ENCODE measurements at places on chromosomes 5 and 9.

DNA sequence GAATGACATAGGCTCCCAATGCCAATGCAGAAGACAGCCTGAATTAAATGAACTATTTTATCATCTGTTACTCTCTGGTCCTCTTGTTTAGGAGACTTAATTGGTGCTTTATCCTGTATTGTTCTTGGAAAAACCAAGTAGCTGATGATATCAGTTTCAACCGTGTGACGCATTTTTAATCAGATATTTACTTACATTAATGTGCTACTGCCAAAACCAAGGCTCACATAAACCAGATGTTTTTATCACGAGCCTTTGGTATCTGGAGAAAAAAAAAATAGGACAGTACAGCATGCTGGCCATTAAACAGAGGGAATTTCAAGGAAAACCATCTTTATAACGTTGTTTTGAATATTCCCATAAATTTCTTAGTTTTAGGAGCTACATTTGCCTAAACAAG is 90.1 kb downstream of the ICE1 start:
- no peak for DNase-seq

GRCh38 chr5:91168859-91169258 is 214.3 kb downstream of the ARRDC3 start:
- no peak for DNase-seq

GRCh38 chr9:129667378-129667777 is 1.9 kb downstream of the PRRX2 start:
- DNase-seq, result no peak

GRCh38 chr9:114373960-114374730 is 13.6 kb downstream of the AKNA start:
- no peak for DNase-seq

GRCh38 chr5:62138607-62139006 is 167.4 kb upstream of the KIF2A start:
- no peak for DNase-seq
